ENCODE measurements at places on chromosomes 6 and 20.

DNA sequence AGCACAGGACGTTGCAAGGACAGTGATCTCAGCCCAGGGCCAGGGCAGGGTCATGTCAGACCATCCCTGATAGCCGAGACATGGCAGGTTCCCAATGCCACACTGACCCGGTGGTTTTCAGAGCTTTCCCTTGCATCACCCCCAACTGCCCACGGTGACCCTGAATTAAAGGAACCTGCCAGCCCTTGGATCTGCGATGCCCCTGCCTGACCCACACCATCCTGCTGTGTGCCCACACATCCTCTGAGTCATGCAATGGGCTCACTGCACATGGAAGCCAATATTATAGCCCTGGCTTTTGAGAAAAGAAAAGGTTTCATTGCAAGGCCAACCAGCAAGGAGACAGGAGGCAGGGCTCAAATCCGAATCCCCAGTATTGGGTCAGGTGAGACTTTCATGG is 132.6 kb upstream of the CST7 start:
- no peak for DNase-seq
- H3K4me3 ChIP-seq: no peak overlapping the region

- H3K4me1 ChIP-seq: peaks cover 16% of the 10 kb centered on the region
- H3K36me3 ChIP-seq: no peaks in the 10 kb centered on the region
- no peaks in the 10 kb centered on the region for H3K27me3 ChIP-seq
- no peak for DNase-seq
- H3K4me3 ChIP-seq: no peak overlapping the region
Observed at GRCh38 chr20:33568378-33568777, 78.5 kb downstream of the CBFA2T2 start.

DNA sequence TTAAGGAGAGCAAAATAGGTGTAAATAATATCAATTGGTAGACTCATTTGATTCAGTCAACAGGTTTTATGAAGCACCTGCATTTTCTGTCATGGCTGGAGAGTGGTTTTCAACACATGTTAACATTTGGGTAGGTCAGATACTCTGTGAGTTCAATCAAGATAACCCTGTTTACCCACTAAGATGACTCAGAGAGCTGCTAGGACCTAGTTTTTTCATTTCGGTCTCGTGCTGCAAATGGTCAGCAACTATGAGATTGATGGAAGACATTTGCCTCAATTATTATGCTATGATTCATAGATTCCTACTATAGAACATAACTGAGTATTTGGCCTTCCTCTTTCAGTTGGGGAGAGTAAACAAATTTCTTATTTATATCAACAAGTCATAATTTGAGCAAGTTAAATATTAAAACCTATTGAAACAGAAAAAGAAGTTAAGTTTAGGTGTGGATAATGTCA is 391.4 kb upstream of the CITED2 start:
- no peaks in the 10 kb centered on the region for H3K36me3 ChIP-seq
- no peak overlapping the region for H3K27ac ChIP-seq
- H3K4me1 ChIP-seq: peaks cover 7% of the 10 kb centered on the region
- H3K27me3 ChIP-seq: no peaks in the 10 kb centered on the region

GRCh38 chr20:8583012-8583565 is 451.0 kb downstream of the PLCB1 start:
- H3K27ac ChIP-seq: no peak overlapping the region
- DNase-seq: no peak
- no peaks in the 10 kb centered on the region for H3K36me3 ChIP-seq
- no peaks in the 10 kb centered on the region for H3K27me3 ChIP-seq
- no peaks in the 10 kb centered on the region for H3K4me1 ChIP-seq

- no peaks in the 10 kb centered on the region for H3K36me3 ChIP-seq
- no peak overlapping the region for H3K4me3 ChIP-seq
- H3K27ac ChIP-seq: no peak overlapping the region
- no peak for DNase-seq
- peaks cover 4% of the 10 kb centered on the region for H3K27me3 ChIP-seq
- peaks cover 39% of the 10 kb centered on the region for H3K4me1 ChIP-seq
Observed at GRCh38 chr6:13765570-13765969, 48.8 kb downstream of the MCUR1 start.
